CD8-positive, alpha-beta T cell (primary cell): ENCODE measurements at places on chromosomes 4 and X.

DNA sequence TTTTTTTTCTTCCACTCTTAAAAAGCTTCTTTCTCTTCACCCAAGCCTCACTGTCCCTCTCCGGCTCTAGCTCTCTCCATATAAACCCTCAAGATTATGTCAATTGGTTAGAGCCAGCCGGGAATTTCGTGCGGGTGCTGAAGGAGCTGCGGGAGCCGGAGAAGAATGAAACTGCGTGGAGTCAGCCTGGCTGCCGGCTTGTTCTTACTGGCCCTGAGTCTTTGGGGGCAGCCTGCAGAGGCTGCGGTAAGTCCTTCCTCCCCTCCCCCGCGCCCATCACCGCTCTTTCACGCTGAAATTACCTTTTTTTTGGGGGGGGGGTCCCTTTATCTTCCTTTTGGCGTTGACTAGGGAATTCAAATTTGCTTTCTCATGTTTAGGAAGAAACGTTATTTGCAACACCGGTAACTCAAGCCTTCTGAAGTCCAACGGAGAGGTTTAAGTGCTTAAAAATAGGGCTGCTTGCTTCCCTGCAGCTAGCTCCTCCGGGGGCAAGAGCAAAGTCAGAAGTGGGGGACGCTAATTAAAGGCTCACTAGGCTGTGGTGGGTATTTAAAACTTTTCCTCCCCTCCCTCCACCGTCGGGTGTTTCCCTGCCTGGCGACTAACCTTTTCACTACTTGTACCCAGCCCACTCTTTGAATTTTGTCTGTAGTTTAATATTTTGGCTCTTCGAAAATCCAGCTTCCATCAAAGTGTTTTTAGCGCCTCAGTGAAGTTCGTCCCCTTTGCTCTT, 491 bp downstream of the COL4A5 start:
- DNase-seq: no peak

- no peak for DNase-seq
These were observed 17.4 kb downstream of the VEGFC start for GRCh38 chr4:176775338-176775737.

DNA sequence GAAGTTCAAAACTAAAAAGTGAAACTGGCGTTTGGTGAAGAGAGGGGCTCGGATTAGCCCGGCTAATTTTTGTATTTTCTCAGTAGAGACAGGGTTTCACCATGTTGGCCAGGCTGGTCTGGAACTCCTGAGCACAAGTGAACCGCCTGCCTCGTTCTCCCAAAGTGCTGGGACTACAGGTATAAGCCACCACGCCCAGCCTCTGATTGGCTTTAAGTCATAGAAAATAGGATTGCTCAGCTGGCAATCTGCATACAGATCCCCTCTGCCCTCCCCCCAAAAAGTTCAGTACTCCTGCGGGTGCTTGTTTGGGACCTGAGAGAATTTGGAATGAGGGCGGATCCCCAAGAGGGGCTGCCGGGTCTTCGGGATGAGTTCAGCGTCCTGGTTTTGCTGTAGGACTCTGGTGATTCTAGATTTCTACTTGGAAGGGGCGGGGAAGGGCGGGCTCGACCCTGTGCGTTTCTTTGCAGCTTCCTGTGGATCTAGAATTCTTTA, 537 bp upstream of the PRKX start:
- no peak for DNase-seq

GRCh38 chrX:96410927-96411326, 273.7 kb upstream of the DIAPH2 start:
- no peak for DNase-seq

GRCh38 chr4:185810746-185811508, 1.1 kb downstream of the SORBS2 start:
- no peak for DNase-seq

GRCh38 chrX:50627696-50628095, 157.1 kb upstream of the DGKK start:
- no peak for DNase-seq

DNA sequence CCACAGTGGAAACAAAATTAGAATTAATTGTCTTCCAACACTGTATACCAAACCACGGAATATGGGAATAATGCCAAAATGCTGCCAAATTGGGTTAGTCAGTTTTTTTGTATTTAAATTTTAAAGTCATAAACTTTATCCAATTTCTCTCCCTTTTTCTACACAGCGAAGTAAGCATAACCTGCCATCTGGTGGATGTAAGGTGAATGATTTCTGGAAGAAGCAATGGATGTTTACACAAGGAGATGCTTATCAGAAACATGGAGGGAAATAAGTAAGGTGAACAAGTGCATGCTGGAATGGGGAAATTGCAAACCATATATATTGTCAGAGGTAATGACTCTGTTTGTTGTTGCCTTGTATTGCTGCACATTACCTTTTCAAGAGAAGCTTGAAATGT, 691.9 kb downstream of the TECRL start:
- no peak for DNase-seq

DNA sequence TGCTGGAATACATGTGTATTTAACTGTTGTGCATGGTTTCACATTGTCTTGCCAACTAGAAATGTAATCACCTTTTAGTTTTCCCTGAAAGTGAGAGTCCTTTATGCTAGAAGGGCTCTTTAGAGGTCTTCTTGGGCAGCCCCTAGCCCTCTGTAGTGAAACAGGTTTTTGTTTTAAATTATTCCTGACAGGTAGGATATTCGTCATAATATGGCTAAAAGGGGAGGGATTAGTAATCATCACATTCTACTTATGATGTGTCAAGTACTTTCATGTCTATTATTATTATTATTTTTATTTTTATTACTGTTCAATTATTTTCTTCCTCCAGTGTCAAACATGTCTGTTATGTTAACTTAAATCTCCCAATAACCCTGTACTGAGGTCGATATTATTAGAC, 35.5 kb downstream of the MSN start:
- no peak for DNase-seq

DNA sequence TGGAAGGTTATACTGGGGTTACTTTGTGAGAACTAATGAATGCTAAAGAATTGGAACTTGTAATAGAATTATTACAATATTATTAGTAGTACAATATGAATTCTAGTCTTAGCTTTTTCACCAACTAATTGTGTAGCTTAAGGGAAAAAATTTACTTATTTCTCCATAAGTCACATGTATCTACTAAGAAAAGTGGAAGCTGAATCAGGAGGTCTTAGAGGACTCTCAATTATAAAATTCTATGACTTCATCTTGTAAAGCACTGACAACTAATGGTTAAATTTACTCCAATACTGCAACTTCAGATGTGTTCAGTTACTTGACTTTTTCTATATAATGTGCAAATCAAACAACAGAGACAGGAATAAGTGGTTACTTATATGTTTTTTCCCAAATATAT, 899 bp upstream of the TMPRSS11D start:
- DNase-seq: no peak

DNA sequence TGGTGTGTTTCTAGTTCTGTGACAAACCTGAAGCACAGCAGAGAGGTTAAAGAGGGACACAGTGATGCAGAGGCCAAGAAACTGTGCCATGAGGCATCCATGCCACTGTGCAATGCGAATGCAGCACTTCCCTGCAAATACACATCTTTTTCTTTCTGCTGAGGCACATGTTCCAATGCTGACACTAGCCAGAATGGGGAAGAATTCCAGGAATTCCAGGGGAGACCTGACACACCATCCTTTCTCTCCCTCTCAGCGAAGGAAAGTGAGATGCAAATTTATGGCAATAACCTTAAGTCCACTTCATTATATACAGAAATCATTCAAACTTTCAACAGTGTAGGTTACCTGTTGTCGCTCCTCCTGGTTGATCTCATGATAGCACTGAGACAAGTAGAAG, 204.8 kb downstream of the LDB2 start:
- DNase-seq: no peak

DNA sequence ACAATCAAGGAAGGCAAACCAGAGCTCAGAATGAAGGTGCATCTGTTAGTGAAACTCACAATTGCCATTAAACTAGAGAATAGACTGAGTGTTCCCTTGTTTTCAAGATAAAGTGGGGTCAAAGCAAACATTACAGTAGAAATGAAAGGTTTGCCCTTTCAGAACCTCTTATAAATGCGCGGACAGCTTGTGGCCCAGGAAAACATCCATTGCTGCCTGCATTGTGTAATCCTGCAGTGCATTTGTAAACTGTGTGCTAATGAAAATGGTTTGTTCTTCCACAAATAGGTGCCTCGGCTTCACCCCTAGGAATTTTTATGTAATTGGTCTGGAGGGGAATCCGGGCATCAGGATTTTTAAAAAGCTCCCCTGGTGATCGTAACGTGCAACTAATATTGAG, 62.8 kb downstream of the SNX25 start:
- no peak for DNase-seq

GRCh38 chr4:8472689-8473197, 32.2 kb downstream of the TRMT44 start:
- DNase-seq: no peak

- peak; percentile 56 for DNase-seq
These were observed 100.1 kb downstream of the EIF4E start for GRCh38 chr4:98828801-98829200.

GRCh38 chr4:52143815-52144214, 92.7 kb downstream of the SPATA18 start:
- no peak for DNase-seq

GRCh38 chrX:41382714-41383645, 49.0 kb downstream of the DDX3X start:
- no peak for DNase-seq

GRCh38 chrX:65707151-65707550, 39.7 kb downstream of the MSN start:
- DNase-seq: no peak

DNA sequence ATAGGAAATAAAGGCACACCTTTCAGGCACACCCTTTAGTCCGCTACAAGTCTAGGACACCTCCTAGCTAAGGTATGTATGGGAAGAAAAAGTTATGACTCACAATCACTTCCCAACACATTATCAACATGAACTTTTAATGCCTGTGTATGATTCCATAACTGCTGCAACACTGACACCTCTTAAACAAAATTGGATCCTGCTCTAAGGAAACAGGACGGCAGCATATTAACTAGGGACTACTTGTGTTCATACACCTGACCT, 2.4 kb upstream of the PPP3CA start:
- no peak for DNase-seq

DNA sequence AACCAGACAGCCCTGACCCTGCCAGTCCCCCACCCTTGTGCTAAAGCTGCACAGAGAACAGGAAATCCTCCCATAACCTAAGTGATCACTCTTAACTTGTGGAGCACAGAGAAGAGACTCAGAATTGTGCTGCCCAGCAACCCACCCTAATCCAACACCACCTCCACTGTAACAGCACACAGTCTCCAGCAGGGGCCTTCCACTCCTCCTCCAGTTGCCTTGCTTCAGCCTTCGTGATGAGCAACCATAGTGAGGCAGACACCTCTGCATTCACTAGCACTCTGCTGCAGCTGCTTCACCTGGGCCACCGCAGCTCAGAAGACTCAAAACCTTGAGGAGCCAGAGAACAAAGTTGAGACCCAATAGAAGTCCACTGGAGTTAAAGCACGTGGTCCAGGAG, 7.9 kb upstream of the UGT2B4 start:
- DNase-seq: no peak

GRCh38 chr4:45713996-45714395, 409.9 kb downstream of the GABRG1 start:
- DNase-seq: no peak

DNA sequence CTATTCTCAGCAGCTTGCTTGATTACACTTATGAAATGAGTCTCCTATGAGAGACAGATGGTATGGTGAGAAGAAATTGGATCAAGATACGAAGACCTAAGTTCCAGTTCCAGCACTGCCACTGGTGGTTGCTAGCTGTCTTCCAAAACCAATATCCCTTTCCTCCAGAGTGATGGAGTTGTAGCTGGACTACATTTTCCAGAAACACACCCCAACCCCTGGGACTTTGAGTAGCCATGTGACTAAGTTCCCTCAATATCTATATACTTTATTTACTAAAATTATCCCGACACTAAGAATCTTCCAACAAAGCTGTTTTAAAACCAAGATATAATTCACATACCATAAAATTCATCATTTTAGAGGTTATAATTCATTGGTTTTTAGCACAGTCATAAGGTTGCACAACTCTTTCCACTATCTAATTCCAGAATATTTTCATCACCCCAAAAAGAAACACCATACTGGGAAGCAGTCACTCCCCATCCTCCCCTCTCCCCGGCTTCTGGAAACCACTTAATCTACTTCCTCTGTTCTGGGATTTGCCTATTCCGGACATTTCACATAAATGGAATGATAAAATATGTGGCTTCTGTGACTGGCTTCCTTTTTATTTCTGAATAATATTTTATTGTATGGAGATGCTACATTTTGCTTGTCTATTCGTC, 118.0 kb downstream of the MANBA start:
- DNase-seq: no peak

GRCh38 chr4:93086356-93086755, 742.2 kb upstream of the ATOH1 start:
- no peak for DNase-seq

DNA sequence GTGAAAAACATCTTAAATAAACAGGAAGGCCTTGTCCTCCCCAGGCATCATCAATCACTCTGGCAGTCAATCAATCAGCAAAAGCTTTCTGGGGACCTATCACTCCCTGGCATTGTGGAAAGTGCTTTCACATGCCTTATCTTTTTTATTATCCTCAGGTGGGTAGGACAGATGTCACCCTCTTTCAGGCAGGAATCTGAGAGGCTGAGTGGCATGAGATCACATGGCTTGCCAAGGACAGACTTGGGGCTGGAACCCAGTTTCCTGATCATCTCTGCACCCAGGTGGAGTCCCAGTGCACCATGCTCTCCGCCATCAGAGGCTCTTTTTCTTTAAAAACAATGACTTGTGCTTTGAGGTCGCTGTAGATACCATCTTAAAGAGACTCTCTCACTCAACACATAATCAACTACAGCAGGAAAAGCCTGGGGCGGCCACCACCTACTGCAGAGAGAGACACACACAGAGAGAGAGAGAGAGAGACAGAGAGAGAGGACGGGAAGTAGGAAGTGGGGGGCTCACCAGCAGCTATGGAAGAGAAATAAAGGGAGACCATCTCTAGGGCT, 282.7 kb downstream of the PTTG2 start:
- DNase-seq: no peak

DNA sequence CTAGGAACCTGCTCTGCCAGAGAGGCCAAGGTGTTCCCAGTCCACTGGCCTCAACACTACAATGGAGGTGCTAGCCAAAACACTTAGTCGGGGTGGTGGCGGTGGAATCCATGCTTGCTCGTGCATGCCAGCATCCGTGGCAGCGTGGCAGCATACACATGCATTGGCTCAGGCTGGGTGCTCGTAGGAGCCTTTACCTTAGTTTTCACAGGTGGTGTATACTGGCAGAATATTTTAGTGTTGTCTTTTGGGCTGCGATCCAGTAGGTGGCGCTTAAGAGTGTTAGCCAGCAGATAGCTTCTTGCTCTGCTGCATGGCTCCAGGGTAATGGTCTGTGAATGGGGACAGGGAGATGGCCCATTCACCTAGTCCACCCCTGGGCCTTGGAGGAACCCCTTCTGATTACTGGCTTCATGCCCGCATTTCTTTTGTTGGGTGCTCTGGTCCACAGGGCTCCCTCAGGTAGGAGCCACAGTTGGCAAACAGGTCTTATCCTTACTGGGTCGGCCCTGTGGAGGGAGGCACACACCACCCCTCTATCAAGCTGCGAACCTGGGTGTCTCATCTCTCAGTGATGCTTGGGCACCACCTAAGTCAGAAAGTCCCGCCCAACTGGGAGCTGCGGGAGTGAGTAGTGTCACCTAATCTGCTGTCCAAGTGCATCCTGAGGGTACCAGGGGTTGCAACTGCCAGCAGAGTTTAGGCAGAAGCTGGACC, 40.0 kb downstream of the RIPPLY1 start:
- DNase-seq: no peak

- DNase-seq: peak; percentile 37
These were observed 1.8 kb downstream of the PNCK start for GRCh38 chrX:153671589-153672530.
